Activated CD8-positive, alpha-beta memory T cell treated with anti-CD3 and anti-CD28 coated beads, Interleukin-2, amount 50 U/mL, for 48 hours (primary cell): ENCODE measurements at places on chromosomes 5 and 9.

DNA sequence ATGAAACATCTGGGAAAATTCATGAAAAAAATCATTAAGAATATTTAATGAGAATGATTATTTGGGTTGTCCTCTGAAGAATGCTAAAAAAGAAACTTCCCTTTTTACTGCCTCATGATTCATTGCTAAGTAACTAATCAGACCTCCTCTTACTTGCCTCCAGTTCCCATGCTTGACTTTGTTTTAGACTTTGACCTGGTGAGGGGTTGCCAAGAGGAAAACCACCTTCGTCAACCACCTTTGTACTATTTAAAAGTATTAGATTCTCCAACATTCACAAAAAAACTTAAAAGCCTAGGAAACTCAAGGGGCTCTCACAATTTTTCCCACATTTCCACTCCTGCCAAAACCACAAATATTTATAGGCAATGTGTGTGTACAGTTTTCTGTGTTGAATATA lies 115.2 kb upstream of the ST8SIA4 start:
- no peak for DNase-seq

GRCh38 chr5:170894665-170895064 lies 32.8 kb downstream of the RANBP17 start:
- DNase-seq = no peak

DNA sequence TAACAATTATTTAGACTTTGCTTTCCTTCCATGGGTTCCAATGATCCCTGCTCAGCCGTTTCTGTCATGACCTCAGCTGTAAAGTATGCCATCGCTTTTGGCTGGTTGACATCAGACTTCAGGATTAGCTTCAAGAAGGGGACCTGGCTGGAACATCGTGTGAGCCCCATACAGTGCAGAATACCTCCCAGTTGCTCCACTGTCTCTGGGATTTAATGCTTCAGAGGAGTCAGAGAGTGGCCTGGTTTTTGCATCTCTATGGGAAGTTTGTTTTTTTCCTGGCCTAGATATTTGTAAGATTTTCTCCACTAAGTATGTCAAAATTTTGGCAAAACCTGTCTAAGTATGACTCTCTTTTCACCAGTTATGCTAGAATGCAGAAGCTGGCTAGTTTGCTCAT lies 216.9 kb downstream of the GABBR2 start:
- DNase-seq = no peak

DNA sequence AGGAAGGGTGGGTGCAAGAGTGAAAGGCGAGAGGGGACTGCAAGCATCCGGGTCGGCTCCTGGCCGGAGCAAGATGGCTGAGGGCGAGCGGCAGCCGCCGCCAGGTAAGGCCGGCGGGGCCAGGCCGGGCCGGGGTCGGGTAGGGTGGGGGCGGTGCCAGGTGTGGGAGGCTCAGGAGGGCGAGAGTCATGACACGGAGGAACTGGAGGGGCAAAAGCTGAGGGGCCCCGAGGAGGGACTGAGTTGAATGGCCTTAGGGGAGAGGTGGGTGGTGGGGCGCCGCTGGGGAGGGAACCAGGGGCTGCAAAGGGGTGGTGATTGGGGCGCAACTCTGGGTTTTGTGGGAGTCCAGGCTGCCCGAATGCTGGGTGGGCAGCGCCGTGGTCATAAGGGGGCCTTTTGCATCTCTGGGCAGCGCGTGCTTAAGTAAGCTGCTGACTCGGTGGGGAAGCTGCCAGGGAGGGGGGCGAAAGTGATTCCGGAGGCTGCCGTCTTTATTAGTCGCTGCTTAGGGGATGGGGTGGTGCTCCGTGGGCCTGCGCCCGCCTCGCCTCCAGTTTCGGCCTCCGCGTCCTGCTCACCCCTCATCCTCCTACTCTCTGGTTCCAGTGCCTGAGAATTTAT lies 425 bp downstream of the PTPA start:
- peak; percentile 70 for DNase-seq

GRCh38 chr9:110351009-110351467 lies 13.4 kb upstream of the TXNDC8 start:
- no peak for DNase-seq

DNA sequence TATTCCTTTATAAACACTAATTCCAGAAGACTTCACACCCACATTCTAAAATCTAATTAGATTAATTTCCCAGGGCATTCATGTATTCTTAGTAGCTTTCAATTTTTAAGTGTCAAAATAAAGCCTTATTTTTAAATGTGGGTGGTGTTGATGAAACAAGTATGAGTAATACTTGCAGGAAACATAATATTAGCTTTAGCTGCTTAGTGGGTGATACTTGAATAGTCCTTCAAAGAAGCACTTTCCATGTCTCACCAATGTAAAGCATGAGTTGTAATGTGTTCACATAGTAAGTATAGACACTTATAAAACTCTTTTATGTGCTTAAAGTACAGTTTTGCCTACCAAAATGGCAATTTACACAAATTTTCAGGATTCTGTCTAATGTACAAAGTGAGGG lies 6.9 kb downstream of the FNBP1 start:
- no peak for DNase-seq

DNA sequence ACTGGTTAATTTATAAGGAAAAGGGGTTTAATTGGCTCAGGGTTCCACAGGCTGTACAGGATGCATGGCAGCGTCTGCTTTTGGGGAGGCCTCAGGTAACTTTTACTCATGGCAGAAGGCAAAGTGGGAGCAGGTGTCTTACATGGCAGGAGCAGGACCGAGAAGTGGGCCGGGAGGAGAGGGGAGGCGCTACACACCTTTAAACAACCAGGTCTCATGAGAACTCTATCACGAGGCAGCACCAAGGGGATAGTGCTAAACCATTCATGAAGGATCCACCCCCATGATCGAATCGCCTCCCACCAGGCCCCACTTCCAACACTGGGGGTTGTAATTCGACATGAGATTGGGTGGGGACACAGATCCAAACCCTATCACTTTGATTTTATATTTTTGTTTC lies 21.7 kb downstream of the TMEM171 start:
- no peak for DNase-seq

GRCh38 chr5:100855937-100856430 lies 47.1 kb downstream of the ST8SIA4 start:
- DNase-seq = no peak

GRCh38 chr5:77791356-77791755 lies 15.2 kb upstream of the TBCA start:
- no peak for DNase-seq

- no peak for DNase-seq
Measured at GRCh38 chr5:164027738-164028137, 522.3 kb downstream of the MAT2B start.

GRCh38 chr9:137407590-137408300 lies 15.2 kb downstream of the EXD3 start:
- DNase-seq = no peak

GRCh38 chr5:60535198-60535597 lies 164.8 kb downstream of the DEPDC1B start:
- no peak for DNase-seq

- DNase-seq = no peak
Measured at GRCh38 chr5:127311781-127312525, 21.4 kb downstream of the MEGF10 start.

DNA sequence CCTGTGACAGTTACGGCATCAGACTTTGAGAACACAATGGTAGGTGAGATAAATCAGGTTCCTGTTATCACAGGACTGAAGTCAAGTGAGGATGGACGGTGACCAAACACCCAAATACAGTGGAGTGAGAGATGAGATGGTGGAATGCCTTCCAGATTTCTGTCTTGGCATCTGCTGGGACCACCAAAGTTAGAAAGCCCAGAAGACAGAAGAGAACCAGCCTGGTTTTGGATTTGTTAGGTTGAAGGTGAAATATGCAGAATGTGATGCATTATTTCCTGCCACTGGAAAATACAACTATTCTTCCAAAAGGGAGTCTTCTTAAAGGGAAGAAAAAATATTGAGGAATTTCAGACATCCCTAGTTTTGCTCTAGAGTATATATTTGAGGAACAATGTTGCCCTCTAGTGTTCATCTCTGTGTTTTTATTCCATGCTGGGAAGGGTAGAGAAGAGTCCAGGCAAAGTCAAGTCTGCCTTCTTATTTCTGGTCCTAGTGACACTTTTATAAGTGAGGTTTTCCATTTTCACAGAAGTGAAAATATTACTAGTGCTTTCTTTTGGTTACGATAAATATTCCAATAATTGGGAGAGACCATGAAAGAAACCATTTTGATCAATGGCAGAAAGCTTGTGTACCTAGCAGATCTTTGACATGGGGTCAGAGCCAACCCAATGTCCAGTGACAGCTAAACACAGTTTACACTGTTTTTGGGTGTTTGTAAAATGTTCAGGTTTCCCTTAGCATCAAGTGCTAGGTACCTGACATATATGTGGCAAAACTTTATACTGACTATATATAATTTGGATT lies 142.3 kb upstream of the ANKH start:
- no peak for DNase-seq

GRCh38 chr5:108251350-108251749 lies 130.5 kb downstream of the FBXL17 start:
- no peak for DNase-seq

GRCh38 chr9:38671372-38671731 lies 48.6 kb downstream of the FAM240B start:
- DNase-seq = no peak

GRCh38 chr9:89915187-89915586 lies 310.4 kb downstream of the GADD45G start:
- DNase-seq = peak; percentile 41

DNA sequence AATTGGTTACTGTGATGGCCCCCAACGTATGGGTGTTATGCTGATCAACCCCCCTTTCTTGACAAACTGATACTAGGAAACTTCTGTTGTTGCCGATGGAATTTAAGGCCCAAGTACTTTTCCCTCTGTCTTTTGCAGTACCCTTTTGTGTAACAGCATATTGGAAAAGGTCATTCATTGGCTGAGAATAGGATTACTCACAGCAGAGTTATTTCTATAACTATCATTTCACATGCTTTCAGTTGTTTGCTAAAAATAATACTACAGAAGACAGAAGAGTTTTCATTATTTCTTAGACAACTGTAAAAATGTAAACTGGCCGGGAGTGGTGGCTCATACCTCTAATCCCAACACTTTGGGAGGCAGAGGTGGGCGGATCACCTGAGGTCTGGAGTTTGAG lies 329.5 kb downstream of the KIAA0825 start:
- no peak for DNase-seq

DNA sequence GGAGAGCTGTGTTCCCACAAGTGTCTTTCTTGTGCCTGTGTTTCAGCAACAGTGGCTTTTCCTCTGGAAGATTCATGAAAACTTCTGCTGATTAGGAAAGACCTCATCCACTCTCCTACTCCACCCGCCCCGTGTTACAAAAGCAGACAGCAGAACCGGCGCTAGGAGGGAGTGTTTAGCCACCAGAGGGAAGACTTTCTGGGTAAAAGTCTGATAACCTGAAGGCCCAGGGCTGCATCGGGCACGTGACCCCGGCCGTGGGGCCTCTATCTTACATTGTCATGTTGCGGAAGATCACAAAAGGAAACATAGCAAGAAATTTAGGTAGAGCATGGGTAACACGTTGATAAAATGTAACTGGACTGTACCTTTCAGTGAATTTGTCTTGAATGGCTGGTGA lies 32.0 kb upstream of the DMRT2 start:
- no peak for DNase-seq

GRCh38 chr5:199197-199949 lies 8.1 kb downstream of the LRRC14B start:
- no peak for DNase-seq

DNA sequence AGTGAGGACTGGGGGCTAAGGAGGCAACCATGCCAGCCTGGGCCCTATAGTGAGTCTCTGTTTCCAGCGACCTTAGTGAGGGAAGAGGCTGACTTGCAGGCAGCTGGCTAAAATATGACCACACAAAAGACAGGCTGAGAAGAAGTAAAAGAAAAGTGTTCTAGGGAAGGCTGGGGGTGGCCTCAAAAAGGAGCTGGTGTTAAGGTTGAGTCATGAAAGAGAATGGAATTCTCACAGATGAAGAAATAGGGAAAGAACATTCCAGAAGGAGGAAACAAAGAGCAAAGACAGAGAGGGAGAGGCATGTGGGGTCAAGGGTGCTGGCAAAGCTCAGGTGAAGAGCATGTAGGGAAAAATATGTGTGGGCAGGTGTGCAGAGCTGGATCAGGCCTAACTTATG lies 302.7 kb upstream of the RFX3 start:
- DNase-seq = no peak

DNA sequence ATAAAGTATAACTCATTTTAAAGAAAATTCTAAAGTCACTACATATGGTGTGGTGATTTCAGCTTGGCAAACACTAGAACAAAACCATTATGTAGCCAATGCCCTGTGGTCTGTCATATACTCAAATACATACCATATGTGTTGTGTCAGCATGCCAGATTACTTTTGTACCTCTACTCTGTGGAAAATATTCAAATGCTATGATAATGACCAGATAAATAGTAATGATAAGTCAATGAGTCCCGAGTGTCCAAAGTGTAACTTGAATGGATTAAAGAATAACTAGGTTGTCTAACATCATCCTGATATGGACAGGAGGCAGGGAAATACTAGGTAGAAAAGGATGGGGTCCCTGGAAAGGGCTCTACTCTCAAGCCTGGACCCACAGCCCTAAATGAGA lies 58.0 kb upstream of the IL6ST start:
- no peak for DNase-seq

DNA sequence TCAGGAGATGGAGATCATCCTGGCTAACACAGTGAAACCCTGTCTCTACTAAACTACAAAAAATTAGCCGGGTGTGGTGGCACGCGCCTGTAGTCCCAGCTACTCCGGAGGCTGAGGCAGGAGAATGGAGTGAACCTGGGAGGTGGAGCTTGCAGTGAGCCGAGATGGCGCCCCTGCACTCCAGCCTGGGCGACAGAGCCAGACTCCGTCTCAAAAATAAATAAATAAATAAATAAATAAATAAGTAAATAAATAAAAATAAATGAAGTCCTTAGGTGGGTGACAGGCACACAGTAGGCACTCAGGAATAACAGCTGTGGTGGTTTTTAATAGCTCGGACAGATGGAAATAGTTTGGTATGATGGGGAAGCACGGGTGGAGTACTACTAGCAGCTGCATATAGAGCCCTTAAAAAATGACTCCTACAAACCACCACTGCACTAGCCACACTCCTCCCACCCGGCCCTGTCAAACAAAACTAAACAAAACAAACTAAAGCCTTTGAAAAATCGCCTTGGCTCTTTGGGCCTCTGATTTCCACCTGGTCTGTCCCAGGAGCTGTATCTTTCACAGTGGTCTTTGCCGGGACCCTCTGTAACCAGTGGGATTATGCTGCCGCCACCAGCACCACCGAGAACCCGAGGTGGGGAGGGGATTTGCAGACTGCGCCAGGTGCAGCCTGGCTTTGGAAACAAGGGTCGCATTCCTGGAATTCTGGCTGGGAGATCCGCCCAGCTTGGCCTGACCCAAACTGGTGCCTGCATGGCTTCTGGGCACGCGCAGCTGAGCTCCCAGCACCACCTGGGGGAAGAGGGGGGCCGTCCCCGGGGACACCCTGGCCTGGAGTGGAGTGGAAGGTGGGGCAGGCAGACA lies 5.1 kb upstream of the WDR5 start:
- no peak for DNase-seq

- no peak for DNase-seq
Measured at GRCh38 chr5:93723681-93724080, 17.7 kb downstream of the POU5F2 start.

DNA sequence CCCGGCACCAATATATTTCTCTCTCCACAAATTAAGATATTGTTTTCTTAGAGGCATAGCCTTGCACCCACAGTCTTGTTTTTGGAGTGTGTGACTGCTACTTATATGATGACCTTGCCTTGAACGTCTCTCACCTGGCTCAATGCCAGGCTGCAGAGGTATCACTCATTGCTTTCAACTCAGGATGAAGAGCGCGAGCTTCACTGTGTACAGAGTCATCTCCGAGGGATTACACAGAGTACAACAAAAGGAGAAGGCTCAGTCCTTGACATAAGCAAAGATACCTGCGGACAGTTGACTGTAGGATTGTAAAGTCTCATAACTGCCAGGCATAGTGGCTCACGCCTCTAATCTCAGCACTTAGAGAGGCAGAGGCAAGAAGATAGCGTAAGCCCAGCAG lies 53.8 kb downstream of the CD180 start:
- no peak for DNase-seq
